CD4-positive, alpha-beta T cell (primary cell): ENCODE measurements at places on chromosomes 5 and 9.

- no peak for DNase-seq
Measured at GRCh38 chr5:62575489-62575888, 3.1 kb upstream of the LRRC70 start.

DNA sequence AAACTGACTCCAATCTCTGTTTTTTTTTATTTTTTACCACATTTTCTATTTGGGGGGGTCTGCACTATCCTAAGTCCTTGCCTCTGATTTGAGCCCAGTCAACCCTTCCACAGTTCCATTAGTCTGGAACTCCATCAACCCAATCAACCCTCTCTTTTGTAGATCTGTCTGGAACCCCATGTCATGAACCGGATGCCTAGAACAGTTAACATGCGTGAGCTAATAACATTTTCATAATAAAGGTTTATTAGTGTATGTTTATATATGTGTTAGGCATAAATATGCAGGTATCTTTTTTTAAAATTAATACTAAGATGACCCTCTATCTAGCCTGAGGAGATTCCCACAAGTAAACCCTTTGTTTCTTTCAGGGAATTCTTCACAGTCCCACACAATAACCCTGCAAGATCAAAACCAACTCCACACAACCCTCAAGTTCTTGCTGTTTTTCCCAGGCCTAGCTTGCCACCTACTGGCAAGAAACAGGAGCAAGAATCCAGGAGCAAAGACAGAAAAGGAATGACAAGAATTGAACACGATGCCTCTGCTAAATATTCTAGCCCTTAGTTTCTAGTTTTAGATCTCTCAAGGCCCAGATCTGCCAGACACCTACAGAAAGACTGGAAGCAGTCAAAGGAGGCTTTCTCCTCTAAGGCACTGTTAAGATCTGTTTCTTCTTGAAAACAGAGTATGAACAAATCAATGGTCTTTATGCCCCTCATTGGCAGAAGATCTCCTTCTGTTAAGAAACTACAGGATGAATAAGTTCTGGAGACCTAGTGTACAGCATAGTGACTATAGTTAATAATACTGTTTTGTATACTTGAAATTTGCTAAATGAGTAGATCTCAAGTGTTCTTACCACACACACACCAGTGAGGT lies 100.4 kb downstream of the TRIM36 start:
- no peak for DNase-seq

- DNase-seq: no peak
Measured at GRCh38 chr9:110745676-110746075, 77.1 kb downstream of the MUSK start.

- no peak for DNase-seq
Measured at GRCh38 chr9:14433351-14434157, 119.6 kb upstream of the NFIB start.

DNA sequence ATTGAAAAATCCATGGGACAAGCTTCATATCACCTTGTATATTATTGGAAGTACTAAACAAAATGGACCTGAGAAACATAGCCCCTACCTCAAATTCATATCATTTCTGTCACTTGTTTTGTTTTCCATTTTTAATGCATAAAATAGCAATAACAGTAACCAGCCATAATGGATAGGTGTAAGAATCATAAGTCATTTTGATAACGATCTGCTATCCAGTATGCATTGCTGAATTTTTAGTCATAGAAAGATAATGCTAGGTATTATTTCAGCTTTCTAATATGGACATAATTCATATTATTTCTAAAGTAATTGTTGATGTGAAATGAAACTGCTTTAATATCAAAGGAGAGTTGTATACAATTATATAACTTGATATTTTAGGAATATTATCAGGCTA lies 1.1 kb upstream of the LRRC70 start:
- DNase-seq: no peak

DNA sequence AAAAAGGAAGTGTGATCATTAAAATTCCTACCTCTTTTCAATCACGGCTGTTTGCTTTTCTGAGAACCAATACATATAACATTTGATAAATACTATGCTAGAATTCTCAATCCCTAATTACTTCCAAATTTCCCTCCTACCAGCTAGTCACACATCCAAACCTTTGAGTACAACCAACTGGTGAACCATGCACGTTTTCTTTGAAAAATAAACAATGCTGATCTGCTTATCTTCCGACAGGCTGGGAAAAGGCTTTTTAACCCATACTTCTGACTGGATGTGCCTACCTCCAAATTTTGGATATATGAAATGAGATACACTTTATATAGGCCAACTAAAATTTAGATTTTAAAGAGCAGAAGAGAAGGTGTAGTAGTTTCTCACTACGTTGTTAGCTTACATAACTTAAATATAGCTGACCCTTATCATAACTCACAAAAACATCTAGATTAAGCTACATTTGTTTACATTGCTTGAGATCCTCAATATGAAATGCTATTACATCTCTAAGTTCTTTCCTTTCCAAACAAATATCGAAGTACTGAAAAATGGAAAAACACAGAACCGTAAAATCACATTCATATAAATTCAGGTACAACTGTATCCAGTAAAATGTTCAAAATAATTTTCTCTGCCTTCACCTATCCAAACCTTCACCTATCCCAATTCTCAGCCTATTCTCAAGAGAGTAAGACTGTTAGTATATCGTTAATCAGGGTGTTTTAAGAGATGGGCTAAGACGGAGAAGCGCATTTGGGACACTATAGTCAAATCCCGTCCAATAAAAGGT lies 2.1 kb downstream of the NR3C1 start:
- DNase-seq: no peak
